Thoracic aorta (tissue), 2 donors: ENCODE measurements at places on chromosomes 12 and 14.

GRCh38 chr14:73834261-73834625 lies 17.4 kb upstream of the PTGR2 start:
- DNase-seq: no peak

DNA sequence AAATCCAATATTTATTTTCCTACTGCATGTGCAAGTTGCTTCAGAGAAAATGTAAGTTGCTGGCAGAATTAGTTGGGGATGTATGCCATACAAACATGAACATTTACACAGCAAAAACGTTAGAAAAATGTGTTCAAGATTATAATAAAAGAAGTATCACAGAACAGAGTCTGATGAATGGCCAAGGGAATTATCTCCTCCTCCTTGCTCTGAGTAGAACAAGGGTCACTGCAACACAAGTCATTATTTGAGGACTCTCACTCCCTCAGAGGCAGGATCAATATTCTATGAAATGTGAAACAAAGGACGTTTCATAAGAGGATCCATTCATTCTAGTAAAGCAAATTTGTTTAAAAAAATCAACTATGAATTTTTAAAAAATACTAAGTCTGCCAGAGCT lies 177.8 kb downstream of the PRKD1 start:
- DNase-seq: no peak

DNA sequence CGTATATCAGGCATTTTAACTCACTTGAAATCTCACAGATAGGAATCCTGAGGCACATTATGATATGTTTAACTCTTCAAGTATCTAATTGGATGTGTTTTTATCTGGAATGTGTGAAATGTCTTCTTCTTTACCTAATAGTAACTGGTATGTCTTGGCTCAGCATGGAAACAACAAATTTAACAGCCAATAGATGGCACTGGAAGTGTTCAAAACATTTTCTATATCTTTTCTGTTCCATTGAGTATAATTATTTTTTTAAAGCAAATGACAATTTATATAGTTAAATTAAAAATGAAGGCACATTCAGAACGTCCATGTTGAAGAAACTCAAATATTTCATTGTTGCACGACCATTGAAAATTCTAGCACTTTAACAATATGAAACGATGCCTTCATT lies 164.6 kb upstream of the SLC16A7 start:
- no peak for DNase-seq

- no peak for DNase-seq
These were observed 14.0 kb downstream of the PLBD2 start for GRCh38 chr12:113372371-113372770.

- no peak for DNase-seq
These were observed 581.0 kb upstream of the TMEM132C start for GRCh38 chr12:127685931-127686330.

GRCh38 chr12:128627659-128628058 lies 196.1 kb downstream of the SLC15A4 start:
- no peak for DNase-seq

DNA sequence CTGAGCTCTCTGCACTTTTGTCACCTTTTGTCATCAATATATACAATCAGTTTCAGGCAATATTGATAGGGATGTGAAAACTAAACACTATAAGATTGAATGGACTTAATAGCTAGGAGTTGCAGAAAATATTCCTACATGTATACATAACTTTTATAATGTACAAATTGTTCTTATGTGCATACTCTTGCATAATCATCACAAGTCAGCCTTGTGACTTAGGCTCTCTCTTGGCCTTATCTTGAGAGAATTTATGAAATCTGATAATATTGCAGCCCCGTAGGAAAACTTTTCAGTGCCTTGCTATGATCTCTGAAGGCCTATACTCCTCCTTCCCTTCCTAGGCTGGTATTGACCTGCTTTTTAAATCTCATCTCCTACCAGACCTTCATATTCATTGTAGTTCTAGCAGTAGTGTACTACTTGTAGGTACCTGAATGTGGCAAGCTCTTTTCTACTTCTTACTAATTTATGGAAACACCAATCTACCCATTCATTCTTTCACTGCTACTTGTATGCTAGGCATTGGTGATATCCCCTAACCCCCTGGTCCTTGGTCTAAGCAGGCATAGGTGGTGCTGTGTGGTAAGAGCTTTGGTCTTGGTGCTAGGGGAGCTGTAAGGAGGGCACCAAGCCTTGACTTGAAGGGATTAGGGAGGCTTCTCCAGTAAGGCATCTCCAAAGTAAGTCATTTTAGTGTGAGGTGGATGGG lies 100.0 kb downstream of the PRKCH start:
- DNase-seq: no peak

- DNase-seq: no peak
These were observed 6.9 kb upstream of the SVOP start for GRCh38 chr12:109027767-109028166.

DNA sequence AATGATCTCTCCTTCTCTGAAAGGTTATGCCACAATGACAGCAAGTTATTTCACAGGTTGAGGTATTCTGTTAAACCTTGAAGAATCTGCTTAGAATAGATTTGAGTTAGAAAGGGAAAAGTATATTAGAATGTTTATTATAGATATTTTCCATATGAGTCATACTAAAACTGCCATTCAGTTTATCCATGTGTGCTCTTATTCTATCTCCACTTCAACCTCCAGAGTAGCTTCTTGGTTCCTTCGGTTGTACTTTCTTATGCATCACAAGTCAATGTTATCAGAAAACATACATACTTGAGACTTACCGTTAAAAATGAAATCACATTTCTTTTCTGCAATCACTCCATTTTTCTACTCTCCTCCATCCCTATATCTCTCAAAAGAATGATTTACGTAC lies 197.7 kb downstream of the BCAT1 start:
- DNase-seq: no peak

DNA sequence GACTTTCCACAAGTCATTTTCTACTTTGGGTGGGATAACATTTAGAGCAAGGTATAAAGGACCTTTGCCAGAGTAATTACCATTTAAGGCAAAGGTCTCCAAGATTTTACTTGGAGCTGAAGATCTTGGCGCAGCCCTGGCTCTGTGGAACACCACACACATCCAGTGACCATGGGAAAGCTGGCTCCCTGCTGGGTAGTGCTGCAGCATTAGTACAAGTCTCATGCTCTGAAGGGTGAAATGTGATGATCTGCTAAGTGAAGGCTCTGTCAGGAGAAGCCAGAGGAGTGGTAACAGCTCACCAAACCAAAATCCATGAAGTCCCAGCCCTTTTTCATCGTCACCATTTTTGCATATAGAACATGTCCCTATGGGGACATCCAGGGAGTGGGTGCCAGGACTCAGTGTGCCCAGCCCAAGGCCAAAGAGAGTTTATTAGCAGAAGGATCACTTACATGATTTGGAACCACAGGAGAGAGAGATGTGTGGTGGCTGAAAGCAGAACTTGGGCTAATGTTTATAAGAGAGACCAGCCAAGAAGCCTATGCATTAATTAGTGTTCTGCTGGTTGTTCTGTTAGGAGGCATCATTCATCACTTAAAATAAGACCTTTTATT lies 110.7 kb downstream of the SLC38A6 start:
- DNase-seq: no peak

- no peak for DNase-seq
These were observed 78.3 kb downstream of the GSC start for GRCh38 chr14:94691660-94692034.

DNA sequence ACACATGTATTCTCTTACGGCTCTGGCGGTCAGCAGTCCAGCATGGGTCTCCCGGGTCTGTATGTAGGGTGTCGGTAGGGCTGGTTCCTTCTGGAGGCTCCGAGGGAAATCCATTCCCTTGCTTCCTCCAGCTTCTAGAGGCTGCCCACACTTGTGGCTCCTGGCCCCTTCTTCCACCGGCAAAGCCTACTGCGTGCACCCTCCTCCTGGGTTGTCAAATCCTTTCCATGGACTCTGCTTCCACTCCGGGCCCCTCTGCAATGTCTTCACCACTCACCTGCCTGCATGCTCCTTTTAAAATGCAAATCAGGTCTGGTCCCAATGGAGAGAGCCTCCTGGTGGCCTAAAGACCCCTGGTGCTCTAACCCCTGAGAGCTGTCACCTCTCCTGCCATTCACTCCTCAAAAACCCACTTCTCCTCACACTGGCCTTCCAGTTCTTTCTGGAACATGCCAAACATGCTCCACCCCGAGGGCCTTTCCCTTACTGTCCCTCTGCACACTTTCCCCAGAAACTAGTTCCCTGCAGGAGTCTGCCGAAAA lies 108.5 kb downstream of the DICER1 start:
- no peak for DNase-seq

GRCh38 chr14:60645126-60645741 lies 4.0 kb downstream of the SIX1 start:
- no peak for DNase-seq

DNA sequence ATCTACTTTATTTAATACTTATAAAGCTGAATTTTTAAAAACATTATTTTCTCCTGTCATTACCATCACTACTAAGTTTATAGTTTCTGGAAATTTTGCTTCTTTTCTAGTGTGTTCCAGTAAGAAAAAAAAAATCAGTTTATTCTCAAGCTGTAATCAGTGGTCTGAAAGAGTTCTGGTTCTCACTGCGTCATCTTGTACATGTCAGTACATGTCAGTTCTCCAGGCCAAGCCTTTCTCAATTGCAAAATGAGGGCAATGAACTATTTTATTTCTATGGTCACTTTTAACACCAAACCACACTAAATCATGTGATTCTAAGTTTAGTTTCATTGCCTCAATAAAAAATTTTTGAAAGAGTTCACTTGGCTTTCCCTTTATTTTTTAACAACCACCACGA lies 468.9 kb upstream of the LRFN5 start:
- DNase-seq: no peak
